ENCODE measurements at places on chromosomes 7 and 10.

- DNase-seq = no peak
Measured at GRCh38 chr7:25863005-25863728, 288.8 kb upstream of the NFE2L3 start.

DNA sequence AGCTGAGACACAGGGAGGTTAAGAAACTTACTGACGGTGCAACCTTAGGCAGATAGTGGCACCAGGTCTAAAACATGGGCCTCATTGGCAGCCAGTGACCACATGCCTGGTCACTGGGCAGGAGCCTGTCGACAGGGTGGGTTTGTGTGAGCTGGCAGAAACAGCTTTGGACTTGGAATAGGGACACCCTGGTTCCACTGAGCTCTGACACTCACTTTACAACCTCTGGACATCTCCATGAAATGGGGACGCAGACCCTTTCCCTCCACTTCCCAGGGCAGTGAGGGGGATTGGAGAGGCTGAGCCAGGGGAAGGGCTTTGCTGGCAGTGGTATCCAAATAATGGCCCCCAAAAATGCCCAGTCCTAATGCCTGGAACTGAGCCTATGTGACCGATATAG, 49.7 kb downstream of the OAT start:
- no peak for DNase-seq

DNA sequence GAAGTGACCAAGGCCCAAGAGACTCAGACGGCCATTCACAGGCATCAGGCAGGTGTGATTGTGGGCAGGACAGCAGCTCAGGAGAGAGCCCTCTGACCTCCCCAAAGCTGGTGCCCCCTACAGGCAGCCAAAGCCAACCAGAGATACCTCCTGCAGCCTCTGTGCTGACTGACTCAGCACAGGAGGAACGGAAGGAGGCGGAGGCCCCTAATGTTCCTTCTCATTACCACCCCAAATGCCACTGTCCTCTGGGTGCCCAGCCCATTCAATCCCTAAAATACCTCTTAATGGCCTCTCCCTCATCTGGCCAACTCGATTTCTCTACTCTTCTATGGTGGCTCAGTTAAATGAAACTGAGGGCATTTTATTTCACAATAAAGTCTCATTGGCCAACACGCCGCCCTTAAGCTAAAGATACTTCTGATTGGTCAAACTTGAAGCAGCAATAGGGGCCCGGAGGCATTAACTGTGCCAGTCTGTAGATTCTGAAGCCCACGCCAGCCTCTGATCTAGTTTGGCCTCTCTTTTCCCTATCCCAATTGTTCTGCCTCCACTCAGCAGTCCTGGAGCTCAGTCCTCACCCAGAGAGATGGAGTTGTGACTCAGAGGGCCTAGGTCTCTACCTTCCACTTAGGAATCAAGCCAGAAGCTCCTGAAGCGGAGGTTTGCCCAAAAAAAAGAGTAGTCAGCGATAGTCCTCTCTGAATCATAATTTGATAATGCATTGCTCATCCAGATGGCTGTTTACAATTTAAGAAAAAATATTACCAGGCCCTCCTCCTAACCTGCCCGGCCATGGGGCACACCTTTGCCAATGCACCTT, 1.2 kb downstream of the CYREN start:
- DNase-seq = peak; percentile 50

DNA sequence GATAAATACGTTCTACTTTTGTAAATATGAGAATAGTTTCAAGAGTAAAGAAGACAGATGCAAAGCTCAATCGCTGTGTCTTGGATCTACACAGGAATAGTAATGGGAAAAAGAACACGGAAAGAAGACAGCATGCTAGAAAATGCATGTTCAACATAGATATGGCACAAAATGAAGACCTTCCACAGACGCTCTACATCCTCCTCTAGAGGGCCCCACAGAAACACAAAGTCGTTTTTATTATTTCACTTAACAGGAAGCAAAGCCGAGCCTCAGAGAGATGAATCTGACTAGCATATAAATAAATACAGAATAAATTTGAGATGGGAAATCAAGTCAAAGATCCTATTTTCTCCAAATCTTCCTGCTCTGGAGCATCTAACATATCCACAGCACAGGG, 292.6 kb downstream of the PARD3 start:
- no peak for DNase-seq

DNA sequence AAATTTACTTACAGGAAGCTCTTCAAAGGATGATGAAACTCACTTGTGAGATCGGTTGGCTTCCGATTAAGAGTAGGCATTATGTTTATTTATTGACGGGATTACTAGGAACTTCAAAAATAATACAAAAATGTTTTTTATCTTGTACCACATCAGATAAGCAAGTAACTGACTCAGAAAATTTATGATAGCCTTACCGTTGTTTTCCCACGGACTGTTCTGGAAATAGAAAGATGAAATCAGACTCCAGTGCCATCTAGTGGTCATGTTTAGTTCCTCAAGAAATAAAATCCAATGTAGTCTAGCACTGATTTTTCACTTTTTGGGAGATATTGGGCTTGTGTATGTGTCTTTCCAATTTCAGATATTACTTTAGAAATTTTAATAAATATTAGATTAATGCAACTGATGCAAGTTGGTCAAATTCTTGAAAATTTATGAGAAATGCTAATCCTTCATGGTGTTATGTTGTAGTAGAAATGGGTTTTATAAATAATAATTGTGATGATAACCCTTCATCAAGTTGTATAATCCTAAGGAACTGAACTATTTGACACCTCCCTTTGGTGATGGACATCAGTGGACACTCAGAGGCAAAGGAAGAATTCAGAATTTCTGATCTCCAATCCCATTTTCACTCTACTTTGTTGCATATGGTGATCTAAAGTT, 168.8 kb downstream of the TMEM26 start:
- no peak for DNase-seq

- DNase-seq = peak; percentile 14
Measured at GRCh38 chr7:135745703-135746312, 2.8 kb downstream of the FAM180A start.

GRCh38 chr10:31070025-31070424, 38.4 kb upstream of the ZNF438 start:
- no peak for DNase-seq

DNA sequence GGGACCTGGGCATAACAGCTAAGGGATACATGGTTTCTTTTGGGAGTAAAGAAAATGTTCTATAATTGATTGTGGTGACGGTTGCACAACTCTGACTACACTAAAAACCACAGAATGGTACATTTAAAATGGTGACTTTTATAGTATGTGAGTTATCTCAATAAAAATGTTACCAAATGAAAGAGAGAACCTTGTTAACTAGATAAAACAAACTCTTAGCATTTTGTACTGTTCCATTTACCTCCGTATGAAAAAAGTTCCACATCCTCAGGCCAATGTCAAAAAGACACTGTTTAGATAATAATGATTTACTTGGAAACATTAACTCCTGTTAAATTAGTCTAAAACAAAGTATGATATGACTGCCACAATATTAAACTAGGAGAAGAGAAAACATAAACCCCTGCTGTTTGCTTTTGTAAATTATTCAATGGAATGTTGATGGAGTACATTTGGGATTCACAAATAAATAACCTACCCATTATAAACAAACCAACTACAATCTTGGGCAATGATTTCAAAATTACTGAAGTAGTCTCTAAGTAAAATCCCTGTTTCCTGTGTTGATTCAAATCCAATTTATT, 60.7 kb downstream of the SMURF1 start:
- no peak for DNase-seq

DNA sequence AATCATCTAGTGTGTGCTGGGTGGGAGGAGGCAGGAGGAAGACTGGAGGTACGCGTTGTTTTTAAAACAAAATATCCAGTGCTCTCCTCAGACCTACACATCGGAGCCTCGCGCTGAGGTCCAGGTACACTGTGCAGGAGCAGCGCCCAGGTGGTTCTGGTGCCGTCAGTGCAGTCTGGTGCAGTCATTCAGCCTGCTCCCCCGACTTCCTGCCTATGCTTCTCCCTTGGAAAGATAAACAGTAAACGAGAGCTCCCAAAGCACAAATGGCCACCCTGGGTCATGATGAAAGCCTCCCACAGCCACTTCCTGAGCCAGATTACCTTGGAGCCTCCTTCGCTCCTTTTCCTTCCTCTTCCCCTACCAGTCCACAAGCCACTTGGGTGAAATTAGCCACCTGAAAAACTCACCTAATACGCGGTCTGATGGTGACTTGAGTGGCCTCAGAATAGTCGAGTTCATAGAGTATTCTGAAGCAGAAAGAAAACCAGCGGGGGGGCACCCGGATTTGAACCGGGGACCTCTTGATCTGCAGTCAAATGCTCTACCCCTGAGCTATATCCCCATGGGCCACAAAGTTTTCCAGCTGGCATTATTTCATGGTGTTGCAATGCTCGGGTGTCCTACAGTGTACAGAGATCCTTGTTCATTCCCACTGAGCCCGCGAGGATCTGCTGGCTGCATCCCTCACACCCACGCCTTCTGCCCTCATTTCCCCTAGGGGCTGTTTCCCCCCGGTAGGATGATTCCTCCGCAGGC, 82.5 kb downstream of the ZNF467 start:
- DNase-seq = peak; percentile 76

- no peak for DNase-seq
Measured at GRCh38 chr10:73167458-73167782, 388 bp downstream of the ECD start.

- DNase-seq = no peak
Measured at GRCh38 chr10:62710182-62710581, 94.3 kb upstream of the ADO start.

DNA sequence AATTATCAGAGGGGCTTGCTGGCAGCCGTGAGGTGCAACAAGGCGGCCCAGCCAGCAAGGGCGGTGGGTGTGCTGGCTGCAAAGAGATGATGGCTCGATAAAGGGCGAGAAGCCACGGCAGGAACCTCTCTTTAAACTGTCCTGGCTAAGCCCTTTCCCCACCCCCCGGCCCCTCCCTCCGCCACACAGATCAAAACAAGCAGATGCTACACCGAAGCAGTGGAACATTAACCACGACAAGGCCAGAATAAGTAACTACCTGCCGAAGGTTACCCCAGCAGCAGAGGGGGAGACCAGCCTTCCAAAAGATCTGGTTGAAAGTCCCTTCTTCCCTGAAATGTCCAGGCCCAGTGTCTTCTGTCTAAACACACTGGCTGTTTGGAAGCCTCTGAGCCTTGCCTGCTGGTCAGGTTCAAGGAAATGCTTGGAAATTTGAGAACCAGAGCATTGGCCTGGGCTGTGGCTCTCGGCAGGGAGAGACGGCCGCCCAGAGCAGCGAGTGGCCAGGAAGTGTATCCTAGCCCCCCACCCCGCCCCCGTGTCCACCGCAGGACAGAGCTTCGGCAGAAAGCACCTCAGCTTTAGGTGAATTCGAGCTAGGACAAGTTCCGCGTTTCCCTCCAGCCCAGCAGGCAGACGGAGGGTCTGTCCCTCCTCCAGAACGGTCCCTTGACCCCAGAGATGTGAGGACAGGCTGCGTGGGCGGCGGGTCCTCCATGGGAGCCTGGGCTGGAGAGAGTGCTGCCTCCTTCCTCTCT, 2.1 kb downstream of the FAM20C start:
- DNase-seq = no peak

DNA sequence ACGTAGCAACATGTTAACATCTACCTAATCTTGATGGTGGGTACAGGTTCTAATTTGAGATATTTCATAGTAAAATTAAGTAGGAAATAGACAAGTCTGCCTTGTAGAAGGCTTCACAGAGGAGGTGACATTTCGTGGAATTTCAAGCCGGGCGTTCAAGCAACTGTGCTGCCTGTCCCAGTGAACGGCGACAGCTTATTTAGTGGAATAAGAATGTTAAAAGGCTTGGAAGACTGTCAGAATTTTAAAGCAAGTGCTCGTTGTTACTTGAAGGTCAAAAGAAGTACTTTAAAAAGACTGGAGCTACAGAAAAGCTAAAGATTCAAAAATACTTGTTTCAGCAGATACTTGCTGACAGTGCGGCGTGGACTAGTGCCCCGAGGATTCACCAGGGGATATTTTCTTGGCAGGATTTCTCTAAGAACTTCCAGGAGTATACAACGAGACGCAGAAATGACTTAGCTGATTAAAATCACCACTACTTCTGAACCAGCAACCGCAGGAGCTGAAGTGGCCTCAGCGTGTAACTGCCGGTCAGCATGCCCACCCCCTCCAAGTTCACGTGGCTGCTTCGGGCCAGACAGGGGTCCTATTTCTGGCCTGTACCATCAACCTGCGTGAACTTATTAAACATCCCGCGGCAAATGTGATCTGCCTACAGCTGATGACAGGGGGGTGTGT, 46.5 kb downstream of the CTBP2 start:
- no peak for DNase-seq

GRCh38 chr10:17348501-17349349, 105.7 kb downstream of the ST8SIA6 start:
- DNase-seq = no peak

DNA sequence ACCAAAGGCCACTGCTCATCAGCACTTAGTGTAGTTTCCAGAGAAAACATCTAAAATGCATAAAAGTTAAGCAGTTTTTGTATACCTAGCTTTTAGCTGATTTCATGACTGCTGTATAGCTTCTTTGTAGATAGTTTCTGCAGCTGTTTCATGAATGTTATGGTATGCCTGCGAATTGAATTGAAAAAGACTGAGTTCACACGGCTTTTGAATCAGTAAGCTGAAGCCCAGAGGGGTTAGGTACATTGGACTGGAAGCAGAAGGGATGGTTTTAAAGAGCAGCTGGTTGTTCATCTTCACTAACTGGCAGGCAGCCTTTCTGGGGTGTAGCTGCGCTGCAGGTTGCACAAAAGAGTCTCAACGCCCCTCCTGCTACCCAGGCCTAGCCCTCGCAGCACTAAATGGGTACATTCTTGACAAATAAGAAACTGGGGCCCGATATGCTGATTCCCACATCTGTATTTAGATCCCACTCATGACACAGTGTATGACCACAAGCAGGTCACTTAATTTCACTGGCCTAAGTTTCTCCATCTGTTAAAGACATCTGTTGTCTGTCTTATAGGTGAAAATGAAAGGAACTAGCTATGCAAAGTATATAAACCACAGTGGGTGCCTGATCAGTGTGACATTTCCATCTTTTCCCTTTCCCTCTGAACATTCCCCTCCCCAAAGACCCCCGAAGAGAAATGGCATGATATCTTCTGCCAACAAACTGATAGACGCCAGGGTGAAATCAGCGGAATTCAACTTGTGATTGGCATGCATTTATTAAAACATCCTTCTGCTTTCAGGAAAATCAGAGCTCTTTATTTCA, 85.9 kb upstream of the AGBL3 start:
- DNase-seq = no peak
